ENCODE measurements at places on chromosomes 11 and 22. TPM values are rescaled to one million over a fixed set of nuclear protein-coding genes. Genes with fewer than 3 reads are reported as not detected.

The EMID1 gene
- total RNA-seq, result 1.3 TPM

The TRIM44 gene
- 29.7 TPM for total RNA-seq

The TMEM80 gene
- total RNA-seq, result 12.2 TPM

The OR10G4 gene
- not detected for total RNA-seq

The MUC6 gene
- total RNA-seq, result not detected

The DMC1 gene
- 0.98 TPM for total RNA-seq

The ELMOD1 gene
- total RNA-seq, result not detected

The GTSE1 gene
- 1.3 TPM for total RNA-seq

The VPREB3 gene
- total RNA-seq, result not detected

The RAB3IL1 gene
- 0.49 TPM for total RNA-seq

The SLC22A12 gene
- not detected for total RNA-seq

The LUZP2 gene
- total RNA-seq, result under 0.01 TPM

The PGA3 gene
- total RNA-seq, result not detected

The CHRM4 gene
- total RNA-seq, result not detected

The PLAAT2 gene
- not detected for total RNA-seq

The C11orf16 gene
- not detected for total RNA-seq

The IRAG1 gene
- 6.0 TPM for total RNA-seq

The OR4S1 gene
- total RNA-seq, result not detected

The KRTAP5-7 gene
- not detected for total RNA-seq

The TRIM51 gene
- not detected for total RNA-seq

The USP2 gene
- total RNA-seq, result 11.3 TPM

The CRYBB1 gene
- not detected for total RNA-seq

The KRTAP5-1 gene
- not detected for total RNA-seq

The RBMXL2 gene
- total RNA-seq, result not detected

The NLRP14 gene
- total RNA-seq, result not detected

The FXYD2 gene
- total RNA-seq, result 57.8 TPM

The SLC37A2 gene
- total RNA-seq, result 0.98 TPM

The TSPAN32 gene
- not detected for total RNA-seq

The GLB1L3 gene
- total RNA-seq, result 0.16 TPM

The CNTF gene
- total RNA-seq, result 0.49 TPM

The XKR3 gene
- not detected for total RNA-seq

The KRTAP5-11 gene
- total RNA-seq, result not detected

The OR52A1 gene
- total RNA-seq, result not detected

The EPS8L2 gene
- total RNA-seq, result 173 TPM

The KCTD21 gene
- 15.5 TPM for total RNA-seq

The DNAJB7 gene
- total RNA-seq, result not detected

The ZNF215 gene
- 2.3 TPM for total RNA-seq

The APOBEC3C gene
- 22.6 TPM for total RNA-seq

The PHLDB1 gene
- 103 TPM for total RNA-seq

The PPP2R5B gene
- total RNA-seq, result 24.8 TPM

The CECR2 gene
- total RNA-seq, result 0.98 TPM

The ACR gene
- not detected for total RNA-seq

The JHY gene
- total RNA-seq, result 1.5 TPM

The SLC22A25 gene
- total RNA-seq, result not detected

The DEFB131B gene
- total RNA-seq, result not detected

The ST14 gene
- 0.98 TPM for total RNA-seq

The OR5F1 gene
- total RNA-seq, result not detected

The DEUP1 gene
- total RNA-seq, result not detected

The ASCC2 gene
- 27.3 TPM for total RNA-seq

The SCN4B gene
- under 0.01 TPM for total RNA-seq

The TRIM29 gene
- 0.16 TPM for total RNA-seq

The CSTF3 gene
- total RNA-seq, result 16.0 TPM

The C11orf42 gene
- not detected for total RNA-seq
